ENCODE measurements at places on chromosomes 7 and 10.

DNA sequence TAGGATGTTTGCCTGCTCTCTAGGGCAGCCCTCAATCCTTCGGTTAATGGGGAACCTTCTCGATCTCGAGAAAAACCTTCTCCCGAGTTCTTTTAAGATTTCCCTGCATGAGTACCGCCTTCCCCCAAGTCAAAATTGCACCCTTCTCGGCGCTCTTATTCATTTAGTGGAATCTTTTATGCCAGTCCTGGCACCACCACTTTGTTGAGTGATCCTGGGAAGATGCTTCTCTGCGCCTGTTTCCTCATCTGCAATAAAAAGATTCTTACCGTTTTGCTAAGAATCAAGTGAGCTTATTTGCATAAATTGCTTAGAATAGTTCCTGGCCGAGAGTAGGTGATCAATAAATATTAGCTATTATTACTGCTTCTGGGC is 697 bp downstream of the ARPC1A start:
- DNase-seq = no peak
- peak overlapping the region; percentile 80 for H3K4me3 ChIP-seq
- peaks cover 3% of the 10 kb centered on the region for H3K27me3 ChIP-seq
- H3K27ac ChIP-seq = peak overlapping the region; percentile 82
- H3K36me3 ChIP-seq = peaks cover 8% of the 10 kb centered on the region

DNA sequence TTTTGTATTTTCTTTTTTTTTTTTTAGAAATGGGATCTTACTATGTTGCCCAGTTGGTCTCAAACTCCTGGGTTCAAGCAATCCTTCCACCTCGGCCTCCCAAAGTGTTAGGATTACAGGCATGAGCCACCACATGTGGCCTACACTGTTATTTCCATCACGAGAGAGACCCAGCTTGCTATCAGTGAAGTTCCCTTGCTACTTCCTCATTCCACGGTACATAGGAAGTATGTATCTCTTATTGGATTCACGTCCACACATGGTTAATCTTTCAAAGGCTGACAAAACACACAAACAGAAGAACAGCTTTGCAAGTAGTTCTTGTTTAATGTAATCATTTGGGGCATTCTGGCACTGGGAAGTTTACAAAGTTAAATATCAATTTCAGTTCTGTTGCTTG is 50.9 kb downstream of the DCLRE1A start:
- no peak for DNase-seq
- H3K36me3 ChIP-seq = no peaks in the 10 kb centered on the region
- H3K4me1 ChIP-seq = no peaks in the 10 kb centered on the region

DNA sequence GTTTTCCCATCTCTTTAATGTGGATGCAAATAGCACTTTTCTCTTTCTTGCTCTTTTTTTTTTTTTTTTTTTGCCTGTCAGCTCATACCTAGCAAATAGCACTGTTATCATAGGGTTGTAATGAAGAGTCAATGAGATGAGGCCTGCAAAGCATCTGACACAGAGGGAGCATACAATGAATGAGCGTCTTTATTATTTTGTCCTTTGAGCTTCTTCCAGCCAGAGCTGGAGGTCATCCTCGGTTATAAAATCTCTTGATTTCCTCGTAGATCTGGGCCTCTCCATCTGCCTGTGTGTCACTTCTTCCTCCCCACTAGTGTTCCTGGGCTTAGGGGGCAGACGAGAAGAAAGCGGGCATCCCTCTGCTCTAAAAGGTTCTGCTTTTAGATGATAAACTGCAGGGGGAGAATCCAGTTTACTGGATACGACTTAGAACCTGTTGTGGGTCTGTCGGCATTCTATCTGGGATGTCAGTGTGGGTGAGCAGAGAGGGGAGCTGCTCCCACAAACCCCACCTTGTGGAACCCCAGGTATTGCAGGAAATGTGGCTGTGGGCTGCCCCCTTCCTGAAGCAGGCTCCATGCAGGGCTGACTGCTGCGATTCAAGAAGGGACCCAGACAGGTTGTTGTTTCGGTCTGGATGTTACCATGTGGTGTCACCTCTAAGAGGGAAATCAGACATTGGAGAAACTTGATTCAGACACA is 135.8 kb upstream of the GPR26 start:
- H3K36me3 ChIP-seq = no peaks in the 10 kb centered on the region
- no peak overlapping the region for H3K27ac ChIP-seq
- H3K4me1 ChIP-seq = no peaks in the 10 kb centered on the region
- peaks cover 10% of the 10 kb centered on the region for H3K27me3 ChIP-seq

- H3K4me1 ChIP-seq = peaks cover 27% of the 10 kb centered on the region
- H3K27me3 ChIP-seq = peaks cover 4% of the 10 kb centered on the region
- H3K4me3 ChIP-seq = no peak overlapping the region
- H3K27ac ChIP-seq = no peak overlapping the region
- peaks cover 6% of the 10 kb centered on the region for H3K36me3 ChIP-seq
These were observed 8.4 kb upstream of the SNX13 start for GRCh38 chr7:17948526-17949238.

DNA sequence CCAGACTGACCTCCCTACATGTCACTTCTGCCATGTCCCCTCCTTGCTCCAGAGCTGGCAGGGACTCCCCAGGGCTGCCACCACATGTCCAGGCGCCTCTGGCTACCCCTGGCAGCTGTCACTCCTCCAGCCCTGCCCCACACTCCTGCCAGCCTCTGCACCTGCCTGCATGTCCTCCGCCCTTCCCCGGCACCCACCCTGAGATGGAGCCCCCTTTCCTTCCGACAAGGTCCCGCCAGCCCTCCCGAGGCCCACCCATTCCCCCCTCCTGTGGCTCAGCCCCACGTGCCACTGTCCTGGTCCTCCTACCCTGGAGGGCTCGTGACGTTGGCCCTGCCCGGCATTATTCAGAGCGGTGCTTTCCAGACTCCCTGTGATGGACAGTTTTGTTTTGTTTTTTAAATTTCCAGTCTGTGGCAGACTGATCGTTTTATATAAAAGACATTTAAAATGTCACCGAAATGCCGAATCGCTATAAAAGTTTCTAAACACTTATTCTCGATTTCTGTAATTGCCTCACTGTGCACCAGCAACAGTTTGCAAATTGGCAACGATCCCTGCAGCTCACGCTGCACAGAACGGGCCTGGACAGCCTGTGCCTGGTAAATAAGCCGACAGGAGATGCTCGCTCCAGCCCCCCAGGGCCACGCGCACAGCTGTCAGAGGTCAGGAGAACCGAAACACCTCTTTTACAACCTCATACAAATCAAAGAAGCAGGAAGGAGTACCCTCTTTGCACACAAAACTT is 111.1 kb upstream of the SH2B2 start:
- DNase-seq = no peak
- H3K27me3 ChIP-seq = no peaks in the 10 kb centered on the region
- no peak overlapping the region for H3K27ac ChIP-seq
- no peak overlapping the region for H3K4me3 ChIP-seq
- H3K4me1 ChIP-seq = no peaks in the 10 kb centered on the region

DNA sequence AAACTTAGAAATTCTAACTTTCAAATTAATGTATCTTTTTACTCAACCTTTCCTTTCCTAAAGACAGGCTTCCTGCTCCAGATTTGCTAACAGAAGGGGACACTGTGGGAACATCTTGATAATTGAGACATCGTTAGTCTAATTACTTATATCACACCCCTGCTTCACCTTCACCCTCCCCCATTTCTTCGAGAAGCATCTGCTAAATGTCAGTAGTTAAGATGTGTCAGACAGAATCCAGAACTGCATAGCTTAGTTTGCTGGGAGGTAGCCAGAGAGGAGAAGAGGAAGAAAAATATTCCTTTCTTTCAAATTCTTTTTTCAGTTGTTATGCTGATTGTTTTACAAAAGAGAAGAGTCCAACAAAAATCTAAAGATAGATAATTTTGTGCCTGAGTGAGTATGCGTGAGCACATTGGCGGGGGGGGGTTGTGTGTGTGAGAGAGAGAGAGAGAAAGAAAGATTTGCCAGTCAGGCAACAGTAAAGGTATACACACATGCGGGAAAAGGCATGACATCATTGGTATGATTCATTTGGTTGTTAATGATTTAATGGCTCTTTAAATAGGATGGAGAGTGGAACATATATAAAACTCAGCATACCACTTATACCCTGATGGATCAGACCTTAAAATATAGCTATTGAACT is 192.4 kb downstream of the PTN start:
- no peaks in the 10 kb centered on the region for H3K36me3 ChIP-seq
- H3K27ac ChIP-seq = no peak overlapping the region
- H3K4me1 ChIP-seq = no peaks in the 10 kb centered on the region
- DNase-seq = no peak
- H3K27me3 ChIP-seq = no peaks in the 10 kb centered on the region

DNA sequence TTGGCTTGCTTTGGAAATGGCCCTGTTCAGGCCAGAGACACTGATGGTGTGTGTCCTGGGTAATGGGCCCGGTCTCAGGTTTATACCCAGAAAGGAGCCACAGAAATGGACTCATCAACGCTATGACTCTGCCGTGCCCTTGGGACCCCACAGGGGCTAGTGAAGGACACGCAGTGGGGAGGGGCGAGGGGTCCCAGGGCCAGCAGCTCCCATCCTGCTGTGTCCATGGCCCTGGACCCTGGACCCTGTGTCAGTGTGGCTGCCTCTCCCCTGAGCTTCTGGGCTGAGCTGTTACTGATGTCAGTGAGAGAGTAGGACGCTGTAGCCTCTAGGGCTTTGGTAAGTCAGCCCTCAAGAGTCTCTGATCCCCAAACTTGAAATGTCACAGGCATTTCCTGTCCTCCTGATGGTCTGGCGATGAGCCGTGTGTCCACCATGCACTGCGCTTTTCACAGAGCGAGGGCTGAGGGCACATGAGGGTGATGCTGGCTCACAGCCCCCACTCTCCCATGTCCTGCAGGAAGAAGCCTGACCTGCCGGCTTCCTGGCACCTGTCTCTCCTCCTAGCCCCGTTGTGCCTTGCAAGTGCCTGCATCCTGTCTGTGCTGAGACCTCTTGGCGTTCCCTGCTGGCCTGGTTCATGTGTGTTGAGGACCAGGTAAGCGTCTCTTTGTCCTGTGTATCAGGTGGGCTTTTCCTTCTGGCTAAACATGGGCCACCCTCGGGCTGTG is 4.4 kb downstream of the ZNF316 start:
- peaks cover 28% of the 10 kb centered on the region for H3K4me1 ChIP-seq
- no peak for DNase-seq
- H3K36me3 ChIP-seq = peaks cover 60% of the 10 kb centered on the region
- H3K4me3 ChIP-seq = no peak overlapping the region
- no peaks in the 10 kb centered on the region for H3K27me3 ChIP-seq

DNA sequence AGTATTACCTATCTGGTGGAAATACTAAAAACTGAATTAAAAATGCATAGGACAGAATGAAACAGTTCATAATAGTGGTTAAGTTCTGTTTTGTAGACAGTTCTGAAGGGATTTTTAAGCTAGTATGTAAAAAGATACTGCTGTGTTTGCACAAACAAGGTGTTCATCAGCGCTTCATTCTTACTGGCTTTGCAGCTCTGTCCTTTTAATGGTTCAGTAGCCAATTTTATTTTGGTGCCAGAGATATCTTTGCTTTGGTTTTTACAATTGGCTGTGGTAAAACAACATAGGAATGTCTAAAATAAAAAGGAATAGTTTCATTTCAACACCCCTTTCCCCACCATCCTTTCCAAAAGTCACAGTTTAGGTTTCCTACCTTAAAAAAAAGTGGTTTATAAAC is 33.0 kb downstream of the STAM start:
- no peak overlapping the region for H3K4me3 ChIP-seq
- peaks cover 12% of the 10 kb centered on the region for H3K4me1 ChIP-seq
- no peak overlapping the region for H3K27ac ChIP-seq
- H3K36me3 ChIP-seq = peaks cover 15% of the 10 kb centered on the region

- H3K36me3 ChIP-seq = peaks cover 2% of the 10 kb centered on the region
- H3K4me3 ChIP-seq = no peak overlapping the region
- H3K27me3 ChIP-seq = no peaks in the 10 kb centered on the region
- no peak overlapping the region for H3K27ac ChIP-seq
- H3K4me1 ChIP-seq = peaks cover 5% of the 10 kb centered on the region
These were observed 207.3 kb upstream of the SH2B2 start for GRCh38 chr7:102079140-102080018.

DNA sequence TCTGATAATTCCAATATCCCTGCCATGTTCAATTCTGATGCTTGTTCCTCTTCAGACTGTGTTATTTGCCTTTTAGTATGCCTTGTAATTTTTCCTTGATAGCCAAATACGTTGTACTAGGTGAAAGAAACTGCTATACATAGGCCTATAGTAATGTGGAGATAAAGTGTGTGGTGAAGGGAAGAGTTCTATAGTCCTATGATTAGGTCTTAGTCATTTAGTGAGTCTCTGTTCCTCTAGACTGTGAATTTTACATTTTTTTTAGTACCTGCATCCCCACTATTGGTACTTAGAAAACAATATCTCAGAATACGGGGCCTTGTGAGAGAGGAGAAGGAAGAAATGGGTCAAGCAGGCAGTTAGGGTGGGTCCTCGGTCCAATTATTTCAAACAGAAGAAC is 59.6 kb upstream of the SEMA3E start:
- DNase-seq = no peak
- H3K4me1 ChIP-seq = no peaks in the 10 kb centered on the region
- H3K4me3 ChIP-seq = no peak overlapping the region
- no peak overlapping the region for H3K27ac ChIP-seq
- no peaks in the 10 kb centered on the region for H3K27me3 ChIP-seq

DNA sequence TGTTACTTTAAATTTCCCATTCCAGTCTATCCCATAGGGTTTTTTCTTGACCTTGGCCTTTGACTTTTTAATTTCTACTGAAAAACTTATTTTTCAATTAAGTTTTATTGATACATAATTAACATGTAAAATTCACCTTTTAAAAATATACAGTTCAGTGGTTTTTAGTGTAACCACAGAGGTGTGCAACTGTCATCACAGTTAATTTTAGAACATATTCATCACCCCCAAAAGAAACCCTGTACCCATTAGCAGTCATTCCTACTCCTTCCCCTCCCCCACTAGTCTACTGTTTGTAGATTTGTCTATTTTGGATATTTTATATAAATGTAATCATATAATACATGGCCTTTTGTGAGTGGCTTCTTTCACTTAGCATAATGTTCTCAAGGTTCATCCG is 96.5 kb upstream of the GJD4 start:
- H3K27me3 ChIP-seq = no peaks in the 10 kb centered on the region
- no peak for DNase-seq
- H3K4me1 ChIP-seq = peaks cover 5% of the 10 kb centered on the region
- H3K36me3 ChIP-seq = peaks cover 15% of the 10 kb centered on the region
- H3K27ac ChIP-seq = no peak overlapping the region

DNA sequence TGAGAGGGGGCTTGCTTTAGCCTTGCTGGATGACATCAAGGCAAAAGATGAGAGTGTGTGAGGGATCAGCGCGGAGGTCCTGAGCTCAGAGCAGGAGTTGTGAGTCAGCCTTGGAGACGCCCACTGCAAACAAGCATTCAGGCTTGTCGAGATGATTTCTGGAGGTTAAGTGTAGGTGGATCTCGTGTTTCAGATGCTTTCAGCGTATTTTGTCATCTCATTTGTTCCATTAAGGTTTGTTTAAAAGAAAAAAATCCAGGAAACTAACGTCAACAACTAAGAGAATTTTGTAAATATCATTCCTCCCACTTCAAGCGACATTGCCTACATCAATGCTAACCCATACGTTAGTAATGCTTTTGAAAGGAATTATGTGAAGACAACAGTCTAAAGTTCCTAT is 715.4 kb upstream of the NRP1 start:
- no peak for DNase-seq
- no peak overlapping the region for H3K4me3 ChIP-seq
- H3K27ac ChIP-seq = no peak overlapping the region

All from activated CD4-positive, alpha-beta T cell treated with anti-CD3 and anti-CD28 coated beads, Interleukin-2, amount 10 ng/mL, durations not matched to agents 7 days and 5 days (primary cell).